ENCODE measurements at places on chromosomes 2 and 18.

DNA sequence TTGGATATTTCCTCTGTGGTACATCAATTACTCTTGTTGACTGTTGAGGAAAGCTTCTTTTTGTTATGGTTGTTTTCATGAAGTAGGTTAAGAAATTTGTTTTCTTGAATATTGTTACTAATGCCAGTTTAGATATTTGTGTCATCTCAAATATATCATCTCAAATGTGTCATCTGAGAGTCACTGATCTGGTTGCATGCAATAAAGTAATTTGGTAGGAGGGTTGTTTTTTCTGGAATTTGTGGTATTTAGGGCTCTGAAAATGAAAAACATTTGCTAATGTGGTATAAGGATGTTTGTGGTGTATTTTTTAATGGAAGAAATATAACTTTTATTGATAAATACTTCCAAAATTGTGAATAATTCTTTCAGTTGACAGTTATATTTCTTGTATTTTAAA lies 117.7 kb downstream of the GREB1L start:
- no peak for DNase-seq

- DNase-seq: no peak
Measured at GRCh38 chr2:98269274-98269673, 77.0 kb upstream of the CNGA3 start.

GRCh38 chr18:74493689-74494088 lies 2.5 kb upstream of the CNDP2 start:
- DNase-seq: peak; percentile 65

GRCh38 chr2:48733067-48733503 lies 22.4 kb downstream of the LHCGR start:
- DNase-seq: no peak

DNA sequence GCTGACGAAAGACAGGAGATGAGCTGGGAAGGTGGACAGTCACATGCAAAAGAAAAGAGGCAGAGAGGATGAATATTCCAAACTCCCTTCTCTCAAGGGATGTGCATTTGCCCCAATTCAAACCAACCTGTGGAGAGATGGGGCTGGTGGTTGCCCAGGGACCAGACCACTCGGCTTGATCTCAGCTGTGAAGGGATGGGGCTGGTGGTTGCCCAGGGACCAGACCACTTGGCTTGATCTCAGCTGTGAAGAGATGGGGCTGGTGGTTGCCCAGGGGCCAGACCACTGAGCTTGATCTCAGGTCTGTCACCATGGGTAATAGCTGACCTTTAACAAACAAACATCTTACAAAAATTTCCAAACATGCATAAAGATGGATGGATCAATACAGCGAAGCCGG lies 42.5 kb upstream of the SALL3 start:
- no peak for DNase-seq

DNA sequence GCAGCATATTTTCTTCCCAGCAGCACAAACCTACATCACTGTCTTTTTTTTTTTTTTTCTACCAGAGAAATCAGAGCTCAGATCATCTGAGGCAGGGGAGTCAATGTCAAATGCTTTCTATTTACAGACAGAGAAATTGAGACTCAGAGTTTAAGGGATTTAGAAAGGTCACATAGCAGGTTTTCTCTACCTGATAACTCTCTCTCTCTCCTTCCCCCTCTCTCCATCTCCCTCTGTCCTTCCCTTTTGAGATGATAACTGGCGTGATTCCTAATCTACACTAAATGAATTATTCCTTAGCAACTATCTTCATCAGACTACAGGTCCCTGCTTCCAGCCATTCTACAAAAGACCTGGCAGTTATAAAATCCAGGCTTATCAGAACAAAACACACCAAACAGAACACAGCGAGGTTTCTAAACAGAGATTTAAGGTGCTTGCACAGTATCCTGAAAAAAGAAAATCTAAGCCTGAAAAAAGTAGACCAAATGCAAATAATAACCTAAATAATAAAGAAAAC lies 161.6 kb upstream of the PKDCC start:
- no peak for DNase-seq

GRCh38 chr2:3759331-3759730 lies 56.0 kb downstream of the DCDC2C start:
- no peak for DNase-seq

- no peak for DNase-seq
Measured at GRCh38 chr2:202510911-202511310, 123.9 kb upstream of the FAM117B start.

DNA sequence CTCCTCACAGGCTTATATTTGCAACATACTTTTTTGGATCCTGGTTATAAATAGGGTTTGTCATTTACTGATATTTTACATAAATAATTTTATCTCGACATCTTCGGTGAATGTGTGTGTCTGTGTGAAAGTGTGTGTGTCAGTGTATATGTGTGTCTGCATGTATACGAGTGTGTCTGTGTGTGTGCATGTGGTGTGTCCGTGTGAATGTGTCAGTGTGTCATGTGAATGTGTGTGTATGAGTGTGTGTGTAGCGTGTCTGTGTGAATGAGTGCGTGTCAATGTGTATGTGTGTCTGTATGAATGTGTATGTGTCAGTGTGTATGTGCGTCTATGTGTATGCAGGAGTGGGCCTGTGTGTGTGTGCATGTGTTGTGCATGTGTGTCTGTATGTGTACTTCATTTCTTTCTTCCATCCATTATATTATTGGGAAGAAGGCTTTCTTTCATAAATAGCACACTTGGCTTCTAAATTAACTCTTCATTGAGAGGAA lies 161.6 kb downstream of the ST6GAL2 start:
- no peak for DNase-seq

DNA sequence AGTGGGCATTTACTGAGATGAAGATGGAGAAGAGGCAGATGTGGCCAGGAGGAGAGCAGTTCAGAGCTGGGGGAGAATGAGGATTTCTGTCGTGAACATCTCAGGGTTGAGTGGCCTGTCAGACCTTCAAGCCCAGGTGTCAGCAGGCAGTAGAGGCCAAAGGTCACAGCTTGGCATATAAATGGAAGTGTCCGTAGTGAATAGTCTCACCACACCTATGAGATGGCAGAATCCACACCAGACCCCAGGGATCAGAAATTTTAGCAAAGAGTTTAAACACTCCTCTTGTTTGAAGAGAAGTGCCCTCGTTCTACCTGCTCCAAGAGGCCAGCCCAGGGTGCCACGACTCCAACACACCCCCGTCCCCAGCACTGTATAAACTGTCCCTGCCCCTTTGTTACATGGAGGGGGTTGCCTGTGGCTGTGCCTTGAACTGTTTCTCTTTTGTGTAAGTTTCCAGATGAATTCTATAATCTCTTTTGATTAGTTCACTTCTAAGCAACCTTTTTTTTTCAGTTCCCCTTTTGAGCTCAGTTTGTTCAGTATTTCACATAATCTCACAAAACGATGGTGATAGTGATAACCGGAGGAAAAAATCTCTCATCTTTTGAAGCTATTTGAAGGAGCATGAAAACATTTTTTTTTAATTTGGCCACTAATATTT lies 69.0 kb upstream of the TTC39C start:
- DNase-seq: no peak

DNA sequence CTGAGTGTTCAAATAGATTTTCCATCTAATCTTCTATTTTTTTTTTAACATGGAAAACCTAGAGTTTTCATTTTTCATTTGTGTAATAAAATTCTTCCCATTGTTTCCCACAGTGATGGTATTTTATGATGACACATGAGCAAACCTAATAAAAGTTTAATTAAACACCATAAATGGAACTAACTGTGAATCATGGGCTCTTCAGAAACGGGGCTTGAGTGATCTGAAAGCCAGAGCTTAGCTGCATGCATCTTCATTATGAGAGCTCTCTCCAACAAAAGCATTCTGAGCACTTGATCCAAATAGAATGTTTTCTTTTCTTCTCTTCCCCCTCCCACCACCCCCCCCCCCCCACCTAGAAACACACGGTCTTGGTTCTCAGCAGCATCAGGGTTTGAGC lies 82.1 kb upstream of the REV1 start:
- DNase-seq: no peak

DNA sequence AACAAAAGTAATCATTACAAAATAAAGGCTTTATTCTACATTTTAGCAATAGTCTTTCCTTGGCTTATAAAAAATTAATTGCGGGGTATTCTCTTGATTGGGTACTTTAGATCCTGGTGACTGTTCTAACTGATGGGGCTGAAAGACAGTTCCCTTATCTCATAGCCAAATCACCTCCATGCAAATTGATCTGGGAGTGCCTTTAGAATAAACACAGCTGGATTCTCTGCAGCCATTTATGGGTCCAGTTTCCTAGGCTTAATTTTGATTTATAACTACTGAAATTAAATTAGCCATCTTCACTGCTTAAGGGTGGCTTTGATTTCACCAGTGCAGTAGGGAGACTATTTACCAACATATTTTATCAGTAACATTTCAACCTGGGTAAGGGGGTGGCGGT lies 337.1 kb downstream of the NRXN1 start:
- DNase-seq: no peak

- no peak for DNase-seq
Measured at GRCh38 chr18:58267493-58267892, 223.5 kb downstream of the NEDD4L start.

DNA sequence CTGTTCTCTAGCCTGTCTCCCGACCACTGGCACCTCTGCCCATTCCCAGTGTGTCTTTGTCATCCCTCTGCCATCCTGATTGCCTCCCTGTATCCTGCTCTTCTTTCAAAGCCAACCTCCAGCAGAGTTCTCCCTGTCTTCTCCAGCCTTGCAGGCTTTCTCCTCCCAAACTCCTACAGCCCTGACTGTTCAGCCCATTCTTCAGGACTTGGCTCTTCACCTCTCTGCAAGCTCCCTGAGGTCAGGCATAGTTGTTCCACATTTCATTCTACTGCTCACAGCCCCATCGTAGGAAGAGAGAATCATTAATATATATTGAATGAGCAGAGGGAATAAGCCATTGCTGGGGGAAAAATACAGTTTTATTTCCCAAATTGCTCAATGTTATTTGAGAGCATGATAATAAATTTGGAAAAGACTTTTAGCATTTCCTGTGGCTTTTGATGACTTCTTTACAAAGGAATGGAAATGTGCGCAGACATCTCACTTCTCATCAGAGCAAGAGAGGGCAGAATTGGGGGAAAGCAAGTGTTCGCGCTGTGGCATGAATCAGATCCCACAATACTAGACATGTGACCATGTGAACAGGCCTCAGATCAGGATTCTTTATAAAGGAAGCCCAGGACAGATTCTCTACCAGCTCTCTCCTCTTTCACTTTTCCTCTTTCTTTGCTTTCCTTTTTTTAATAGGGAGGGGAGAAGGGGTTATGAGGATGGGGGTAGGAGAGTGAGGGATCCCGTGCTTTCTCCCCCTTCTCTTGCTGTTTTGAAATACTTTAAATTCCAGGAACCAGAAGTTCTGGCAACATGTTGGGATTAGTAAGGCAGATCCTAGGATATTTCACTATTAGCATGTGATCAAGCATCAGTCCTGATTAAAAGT lies 37.4 kb downstream of the EPAS1 start:
- no peak for DNase-seq

DNA sequence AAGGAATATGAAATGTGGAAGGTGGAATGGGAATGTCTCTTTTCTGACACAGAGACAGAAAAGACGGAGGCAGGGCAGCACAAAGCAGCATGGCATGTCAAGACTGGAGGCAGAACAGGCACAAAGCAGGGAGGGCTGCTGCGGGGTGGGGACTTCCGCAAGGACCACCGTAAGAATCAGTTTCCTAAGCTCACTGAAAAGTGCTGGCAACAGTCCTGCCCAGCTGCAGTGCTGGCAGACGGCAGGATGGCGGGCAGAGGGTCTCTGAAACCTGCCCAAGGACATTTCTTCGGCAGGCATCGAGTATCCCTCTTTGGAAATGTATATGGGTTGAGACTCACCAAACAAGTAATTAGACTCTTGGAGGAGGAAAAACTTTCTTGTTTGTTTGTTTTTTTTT lies 54.9 kb downstream of the FAM178B start:
- DNase-seq: no peak

- DNase-seq: peak; percentile 59
Measured at GRCh38 chr2:24919037-24919505, 966 bp downstream of the ADCY3 start.

DNA sequence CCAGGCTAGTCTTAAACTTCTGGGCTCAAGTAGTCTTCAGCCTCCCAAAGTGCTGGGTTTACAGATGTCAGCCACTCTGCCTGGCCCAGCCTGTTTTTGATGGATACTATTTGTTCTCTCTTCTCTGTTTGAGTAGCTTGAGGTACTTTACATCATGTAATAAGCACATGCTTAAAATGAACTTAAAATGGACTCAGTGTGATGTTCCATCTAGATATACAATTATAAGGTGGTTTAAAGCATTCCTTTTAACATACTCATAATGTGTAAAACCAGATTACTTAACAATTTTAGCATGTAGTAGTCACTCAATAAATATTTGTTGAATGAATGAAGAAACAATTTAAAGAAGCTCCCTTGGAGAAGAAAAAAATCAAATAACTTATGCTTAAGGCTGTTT lies 9.6 kb downstream of the PTPRM start:
- no peak for DNase-seq

- peak; percentile 82 for DNase-seq
Measured at GRCh38 chr2:218896501-218897393, 16.1 kb downstream of the WNT10A start.

GRCh38 chr2:28445448-28446258 lies 50.2 kb upstream of the PLB1 start:
- no peak for DNase-seq

- no peak for DNase-seq
Measured at GRCh38 chr2:176745543-176746200, 466.9 kb upstream of the HNRNPA3 start.

DNA sequence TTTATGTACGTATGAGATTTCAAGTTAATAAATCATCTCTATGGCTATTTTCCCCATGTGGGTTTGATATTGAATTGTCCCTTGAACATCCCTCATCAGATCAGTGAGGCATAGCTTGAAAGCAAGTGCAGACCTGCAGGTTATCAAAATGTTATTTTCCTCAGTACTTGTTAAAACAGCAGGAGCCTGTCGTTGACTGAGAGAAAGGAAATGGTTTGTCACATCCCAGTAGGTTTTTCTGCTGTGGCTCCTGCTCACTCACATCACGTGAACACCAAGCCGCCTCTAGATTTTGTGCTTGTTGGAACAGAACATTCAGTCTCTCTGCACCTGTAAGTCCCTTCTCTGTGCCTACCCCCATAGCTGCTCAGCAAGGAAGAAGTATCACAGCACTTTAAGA lies 340.3 kb downstream of the CELF4 start:
- no peak for DNase-seq

DNA sequence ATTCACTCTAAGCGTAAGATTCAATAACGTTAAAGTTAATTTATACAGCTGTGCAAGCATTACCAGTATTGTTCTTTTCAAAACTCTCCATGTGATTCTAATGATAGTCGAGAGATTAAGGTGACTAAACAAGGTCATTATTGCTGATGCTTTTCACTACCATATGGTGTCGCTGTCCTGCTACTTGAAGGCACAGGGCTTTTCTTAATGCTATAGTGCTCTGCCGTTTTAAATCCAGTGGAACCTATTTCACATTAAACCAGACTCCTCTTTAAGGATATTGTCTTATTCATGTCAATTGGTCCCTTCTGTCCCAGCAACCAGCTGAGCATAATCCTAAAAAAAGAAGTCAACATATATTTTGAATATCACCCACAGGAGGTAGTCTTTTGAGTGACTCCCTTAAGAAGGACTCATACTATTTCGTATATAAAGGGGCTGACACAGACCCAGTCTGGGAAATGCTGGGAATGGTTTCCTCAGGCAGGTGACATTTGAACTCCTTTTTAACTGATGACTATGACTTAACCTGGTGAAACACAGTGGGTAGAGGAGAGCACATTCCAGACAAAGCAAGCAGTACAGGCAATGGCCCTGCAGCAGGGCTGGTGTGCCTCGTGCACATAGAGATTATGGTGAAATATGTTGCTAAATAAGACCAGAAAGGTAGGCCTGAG lies 53.9 kb upstream of the CYTIP start:
- no peak for DNase-seq

- no peak for DNase-seq
Measured at GRCh38 chr2:65227020-65227455, 593 bp upstream of the ACTR2 start.
